ENCODE measurements at places on chromosomes 4 and X. TPM values are rescaled to one million over a fixed set of nuclear protein-coding genes. Genes with fewer than 3 reads are reported as not detected.

- DNase-seq: no peak
These were observed 85.7 kb downstream of the ADRA2C start for GRCh38 chr4:3851881-3852280.

Gene ZNF674
- total RNA-seq: 8.5 TPM

GRCh38 chr4:129077326-129077725, 16.0 kb downstream of the SCLT1 start:
- DNase-seq: no peak

- DNase-seq: no peak
These were observed 542 bp upstream of the KLF8 start for GRCh38 chrX:56231537-56232090.

DNA sequence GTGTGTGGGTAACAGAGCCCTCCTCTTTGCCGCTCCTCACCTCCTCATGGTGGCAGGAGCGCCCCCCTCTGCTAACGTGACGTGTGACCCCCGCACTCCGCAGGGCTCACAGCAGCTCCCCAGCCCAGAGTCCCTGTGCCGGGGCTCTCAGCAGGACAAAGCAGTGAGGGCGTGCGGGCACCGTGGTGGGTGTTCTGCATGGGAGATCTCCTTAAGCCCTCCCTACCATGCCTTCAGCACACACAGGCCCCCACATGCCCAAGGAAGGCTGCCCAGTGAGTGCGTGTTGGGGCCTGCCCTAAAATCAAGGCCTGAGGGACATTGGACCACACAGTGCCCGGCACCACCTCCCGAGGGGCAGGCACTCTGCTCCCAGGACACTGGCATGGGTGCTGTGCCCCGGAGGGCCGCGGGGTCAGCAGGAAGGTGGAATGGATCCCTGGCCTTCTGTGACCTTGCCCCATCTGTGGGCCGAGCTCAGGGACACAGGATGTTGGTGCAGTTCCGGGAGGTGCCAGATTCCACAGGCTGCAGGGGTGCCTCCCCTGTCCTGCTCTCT, 10.1 kb downstream of the PSAPL1 start:
- DNase-seq: peak; percentile 43

DNA sequence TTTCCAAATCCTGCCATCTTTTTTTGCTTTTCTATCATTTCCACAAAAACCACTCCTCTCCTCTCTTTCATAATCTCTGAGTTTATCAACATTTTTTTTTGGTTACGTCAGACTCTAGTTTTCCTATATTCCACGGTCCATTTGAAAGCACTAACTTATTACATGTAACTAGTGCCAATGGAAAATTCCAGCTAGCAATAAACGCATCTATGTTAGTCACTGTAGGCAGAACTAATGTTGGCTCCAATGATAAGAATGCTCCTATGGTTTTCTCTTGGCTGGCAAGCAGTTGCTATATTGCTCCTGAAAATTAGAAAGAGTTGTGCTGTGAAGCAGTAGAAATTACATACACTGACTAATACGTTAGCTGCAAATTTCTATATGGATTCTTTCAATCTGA, 634.6 kb upstream of the FTHL17 start:
- DNase-seq: no peak

- DNase-seq: no peak
These were observed 207.6 kb downstream of the SOX3 start for GRCh38 chrX:140297273-140297672.

Gene OPRPN
- total RNA-seq: not detected

- no peak for DNase-seq
These were observed 126.3 kb downstream of the ATG4A start for GRCh38 chrX:108217876-108218275.

- no peak for DNase-seq
These were observed 7.7 kb upstream of the STK32B start for GRCh38 chr4:5043579-5043978.

- DNase-seq: no peak
These were observed 116.0 kb downstream of the CPEB2 start for GRCh38 chr4:15118292-15118691.

Gene REPS2
- total RNA-seq: 24.3 TPM

GRCh38 chr4:158090323-158090722, 82.5 kb downstream of the GASK1B start:
- no peak for DNase-seq

Gene PI4K2B
- total RNA-seq: 12.5 TPM

Gene SLIT2
- 38.1 TPM for total RNA-seq

GRCh38 chrX:35682476-35682875, 115.7 kb upstream of the MAGEB16 start:
- DNase-seq: no peak

Gene CSAG1
- not detected for total RNA-seq

DNA sequence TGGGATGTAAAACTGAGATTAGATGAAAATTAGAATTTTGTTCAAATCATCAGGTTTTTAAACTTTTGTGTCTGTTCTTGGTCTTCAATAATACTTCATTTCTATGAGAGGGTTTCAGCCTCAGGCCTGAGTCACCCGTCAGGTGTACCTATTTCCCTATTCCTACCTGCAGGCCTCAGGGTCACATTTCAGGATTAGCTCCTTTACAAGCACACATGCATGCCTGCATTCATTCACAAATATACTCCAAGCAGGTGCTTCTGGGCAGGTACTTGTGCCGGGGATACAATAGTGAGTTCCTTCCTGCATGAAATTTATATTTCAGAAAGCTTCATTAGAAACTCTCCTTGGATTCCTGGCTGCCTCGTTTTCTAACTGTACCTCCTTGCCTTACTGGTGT, 114.9 kb downstream of the SHISA3 start:
- DNase-seq: no peak

GRCh38 chr4:156778606-156779005, 193.0 kb downstream of the PDGFC start:
- no peak for DNase-seq

DNA sequence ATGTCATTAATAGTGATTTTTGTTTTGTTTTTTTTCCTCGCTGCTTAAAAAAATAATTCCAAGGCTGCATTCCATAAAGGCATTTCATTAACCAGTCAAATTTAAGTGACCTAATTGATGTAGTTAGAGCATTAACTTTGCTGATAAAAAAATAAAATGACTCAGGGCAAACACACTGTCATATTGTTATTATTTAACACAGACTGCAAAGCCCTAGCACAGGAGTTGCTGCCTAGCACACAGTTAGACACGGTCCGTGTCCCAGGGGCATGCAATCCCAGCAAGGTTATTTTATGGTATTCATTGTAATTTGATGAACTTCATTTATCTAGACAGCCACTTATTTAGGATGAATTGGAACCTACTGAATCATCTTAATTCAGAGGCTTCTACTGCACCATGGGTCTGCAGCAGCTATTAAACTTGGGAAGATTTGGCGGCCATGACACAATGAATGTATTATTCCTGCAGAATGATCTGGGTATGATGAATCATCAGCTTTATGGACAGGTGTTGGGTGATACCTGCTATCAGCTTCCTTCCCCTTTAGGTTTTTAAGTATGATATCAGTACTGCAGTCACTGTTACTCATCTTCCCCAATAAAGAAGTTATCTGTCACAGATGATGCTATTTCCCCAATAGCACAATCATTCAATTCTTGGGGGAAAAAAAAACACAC, 182.7 kb downstream of the PPARGC1A start:
- DNase-seq: no peak

- no peak for DNase-seq
These were observed 6.7 kb upstream of the GPRIN3 start for GRCh38 chr4:89314291-89314690.

DNA sequence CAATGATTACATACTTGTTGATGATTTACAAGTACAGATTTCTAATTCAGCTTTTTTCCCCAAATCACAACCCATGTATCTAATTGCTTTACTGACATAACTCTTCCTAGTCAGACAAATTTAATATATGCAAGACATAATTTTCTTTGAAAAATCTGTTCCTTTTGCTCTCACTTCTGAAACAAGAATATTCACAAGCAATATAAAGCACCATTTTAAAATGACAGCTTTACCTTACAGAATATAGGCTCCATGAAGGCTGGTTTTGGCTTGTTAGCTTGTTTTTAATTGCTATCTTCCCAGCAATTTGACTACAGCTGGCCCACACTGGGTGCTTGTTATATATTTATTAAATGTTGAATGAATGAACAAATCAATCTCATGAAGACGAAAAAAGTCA, 24.5 kb downstream of the GPM6A start:
- DNase-seq: no peak

DNA sequence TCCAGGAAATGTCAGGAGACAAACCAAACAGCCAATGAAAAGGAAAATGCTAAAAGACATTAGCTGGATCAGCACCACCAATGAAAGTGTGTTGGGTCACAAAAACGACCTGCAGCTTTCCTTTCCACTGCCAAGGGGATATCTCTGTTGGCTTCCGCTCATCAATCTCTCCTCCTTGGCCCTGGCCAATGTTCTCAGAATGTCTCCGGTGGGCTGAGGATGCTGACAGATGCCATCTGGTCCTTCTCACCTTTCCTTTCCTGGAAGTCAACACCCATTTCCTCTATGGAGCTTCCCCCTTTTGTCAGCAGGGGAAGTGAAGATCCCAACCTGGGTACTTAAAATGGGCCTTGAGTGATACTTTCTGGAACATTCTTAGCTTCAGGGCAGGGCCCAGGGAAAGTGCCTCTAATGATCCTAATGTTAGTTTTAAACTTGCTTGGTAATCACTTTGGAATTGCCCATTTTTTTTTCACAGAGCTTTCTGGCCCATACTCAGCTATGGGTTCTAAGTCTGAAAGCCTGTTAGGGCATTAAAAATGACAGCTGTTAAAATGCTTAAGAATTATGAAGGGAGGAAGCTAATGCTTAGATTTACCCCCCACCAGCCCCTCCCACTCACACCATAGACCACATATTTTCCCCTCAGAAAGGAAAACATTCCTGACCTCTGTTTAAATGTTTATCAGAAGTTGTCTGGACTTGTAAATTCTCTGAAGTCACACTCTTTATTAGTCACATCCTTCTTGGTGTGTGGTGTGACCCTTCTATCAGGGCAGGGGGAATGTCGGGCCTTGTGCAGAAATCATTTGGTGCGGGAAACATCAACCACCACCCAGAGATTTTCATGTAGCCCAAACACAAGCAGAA, 29.2 kb downstream of the IGFBP7 start:
- no peak for DNase-seq

- DNase-seq: no peak
These were observed 33.6 kb downstream of the ELOVL6 start for GRCh38 chr4:110164856-110165255.

DNA sequence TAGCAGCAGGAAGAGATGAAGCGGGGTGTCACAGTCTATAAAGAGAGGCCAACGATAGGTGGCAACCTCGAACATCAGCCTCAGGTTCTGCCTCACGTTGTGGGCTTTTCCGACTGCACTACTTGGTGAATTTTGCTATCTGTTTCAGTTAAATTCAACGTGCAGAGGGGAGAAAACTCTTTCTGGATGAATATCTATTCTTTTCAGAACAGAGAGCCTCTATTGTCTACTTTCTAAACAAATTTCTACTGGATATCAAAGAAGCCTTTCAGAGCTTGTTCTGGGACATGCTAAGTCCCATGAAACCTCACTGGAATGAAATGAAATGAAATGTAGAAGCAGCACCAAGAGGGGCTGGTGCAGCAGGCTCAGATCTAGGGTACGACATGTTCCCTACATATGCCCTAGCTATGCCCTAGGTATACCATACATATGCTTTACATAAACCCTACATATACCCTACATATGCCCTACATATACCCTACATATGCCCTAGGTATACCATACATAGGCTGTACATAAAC, 116.5 kb upstream of the TRIM2 start:
- DNase-seq: no peak

DNA sequence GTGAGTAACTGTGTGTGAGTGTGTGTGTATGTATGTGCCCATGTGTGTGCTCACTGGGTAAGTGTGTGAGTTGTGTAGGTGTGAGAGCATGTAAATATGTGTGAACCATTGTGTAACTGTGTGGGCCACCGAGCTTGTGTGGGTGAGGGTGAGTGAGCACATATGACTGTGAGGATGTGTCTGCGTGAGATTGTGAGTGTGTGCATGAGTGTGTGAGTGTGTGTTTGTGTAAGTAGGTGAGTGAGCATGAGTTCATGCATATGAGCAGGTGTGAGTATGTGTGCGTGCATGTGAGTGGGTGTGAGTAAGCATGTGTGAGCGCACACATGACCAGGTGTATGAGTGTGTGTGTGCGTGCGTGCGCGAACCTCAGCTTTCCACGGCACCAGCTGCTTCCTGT, 1.4 kb upstream of the ATP2B3 start:
- DNase-seq: no peak

Gene IL9R
- total RNA-seq: 22.1 TPM

DNA sequence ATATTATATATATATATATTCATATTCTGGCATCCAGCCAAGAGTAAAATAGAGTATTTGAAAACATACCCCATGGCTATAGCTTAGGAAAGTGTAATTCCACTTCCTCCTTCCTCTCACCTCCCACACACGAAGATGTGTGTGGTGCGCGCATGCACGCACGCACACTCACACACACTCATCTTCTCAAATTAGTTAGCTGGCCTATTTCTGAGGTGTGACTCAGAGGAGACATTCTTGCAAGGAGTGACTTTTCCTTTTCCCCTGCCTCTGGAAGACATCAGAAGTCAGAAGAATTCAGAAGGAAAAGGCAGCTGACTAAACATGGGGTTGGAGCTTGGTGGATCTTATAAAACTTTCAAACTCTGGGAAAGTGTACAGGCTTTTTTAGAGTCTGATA, 8.8 kb downstream of the ENPEP start:
- DNase-seq: no peak
